ENCODE measurements at places on chromosomes 7 and 10.
A peak's percentile ranks its signal among the peaks of the same experiment; 100 is the strongest.

DNA sequence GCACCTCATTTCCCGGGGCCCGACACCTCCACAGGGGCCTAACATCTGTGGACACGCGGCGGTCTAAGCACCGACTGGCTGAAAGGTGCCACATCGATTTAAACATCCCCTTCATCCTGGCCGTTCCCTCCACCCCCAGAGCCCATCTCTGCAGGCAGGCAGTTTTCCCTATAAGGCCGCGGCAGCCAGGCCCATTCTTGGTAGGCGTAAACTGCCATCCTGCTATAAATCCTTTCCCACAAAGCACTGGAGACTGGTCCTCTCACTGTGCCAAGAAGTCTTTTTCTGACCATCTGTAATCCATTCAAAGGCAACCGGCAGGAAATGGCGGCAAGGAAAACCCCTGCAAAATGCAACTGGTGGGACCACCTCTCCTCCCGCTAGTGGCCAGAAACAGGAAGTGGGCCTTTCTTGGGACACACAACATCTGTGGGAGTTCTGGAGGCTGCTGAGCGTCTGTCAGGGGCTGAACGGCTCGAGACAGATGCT, 22.4 kb downstream of the ATXN7L1 start:
- no peak for DNase-seq

- DNase-seq: no peak
Observed at GRCh38 chr7:108711611-108712010, 141.9 kb downstream of the DNAJB9 start.

GRCh38 chr10:31864834-31865518, 63.7 kb downstream of the ARHGAP12 start:
- DNase-seq: no peak

- DNase-seq: no peak
Observed at GRCh38 chr7:24974026-24974832, 5.7 kb downstream of the OSBPL3 start.

DNA sequence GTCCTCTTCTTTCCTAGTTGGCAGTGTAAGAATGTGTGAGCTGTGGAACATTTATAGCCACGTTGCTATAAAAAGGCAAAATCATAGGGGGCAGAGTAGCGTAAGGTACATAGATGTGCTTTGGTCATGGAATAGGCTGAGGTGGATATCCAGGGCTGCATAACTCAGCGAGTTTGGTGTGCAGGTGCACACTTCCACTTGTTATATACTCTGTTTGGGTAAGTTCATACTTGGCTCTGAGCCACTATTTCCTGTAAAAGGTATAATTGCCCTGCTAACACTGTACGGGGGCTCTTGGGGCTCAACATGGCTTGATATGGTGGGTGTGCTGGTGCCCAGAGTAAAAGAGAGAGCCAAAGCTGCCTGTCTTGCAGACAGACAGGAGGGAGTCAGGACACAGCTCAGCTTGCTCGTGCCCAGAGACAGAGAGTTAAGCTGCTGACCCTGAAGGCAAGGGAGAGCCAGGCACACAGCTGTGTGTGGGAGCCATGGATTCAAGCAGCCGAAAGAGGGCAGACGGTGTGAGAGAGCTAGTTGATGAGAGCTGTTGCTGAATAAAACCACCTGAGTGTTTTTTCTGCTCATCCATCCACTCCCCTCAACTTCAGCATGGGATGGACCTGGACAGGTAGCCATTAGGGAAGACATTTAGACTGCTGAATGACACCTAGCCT, 126.7 kb downstream of the DKK1 start:
- DNase-seq: no peak

DNA sequence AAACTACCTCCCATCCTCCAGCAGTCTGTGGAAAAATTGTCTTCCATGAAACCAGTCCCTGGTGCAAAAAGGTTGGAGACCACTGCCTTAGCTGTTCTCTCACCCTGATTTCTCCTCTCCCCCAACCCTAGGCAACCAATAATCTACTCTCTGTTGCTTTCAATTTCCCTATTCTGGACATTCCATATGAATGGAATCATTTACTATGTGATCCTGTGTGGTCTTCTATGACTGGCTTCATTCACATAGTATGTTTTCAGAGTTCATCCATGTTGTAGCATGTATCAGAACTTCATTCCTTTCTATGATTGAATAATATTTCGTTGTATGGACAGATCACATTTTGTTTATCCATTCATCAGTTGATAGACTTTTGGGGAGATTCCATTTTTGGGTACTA, 38.3 kb upstream of the DLG5 start:
- DNase-seq: no peak

- no peak for DNase-seq
Observed at GRCh38 chr10:36345807-36346206, 703.7 kb upstream of the FZD8 start.

DNA sequence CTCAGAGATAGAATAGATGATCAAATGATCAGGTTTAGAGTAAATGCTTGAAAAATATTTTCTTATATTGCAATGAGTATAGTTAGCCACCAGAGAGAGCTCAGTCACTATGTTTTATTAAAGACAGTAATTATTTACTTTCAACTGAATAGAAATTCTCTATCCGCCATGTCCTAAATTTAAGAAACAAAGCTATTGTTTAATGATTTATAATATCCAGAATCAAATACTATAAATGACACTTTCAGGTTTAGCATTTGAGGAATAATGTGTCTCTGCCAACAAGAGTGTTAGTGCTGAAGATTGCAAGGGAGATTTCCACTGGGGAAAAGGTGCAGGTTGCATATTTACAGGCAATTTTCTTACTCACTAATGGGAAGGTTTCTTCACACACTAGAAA, 184.7 kb downstream of the DGKB start:
- DNase-seq: no peak

- no peak for DNase-seq
Observed at GRCh38 chr7:92226981-92227380, 18.7 kb downstream of the KRIT1 start.

- peak; percentile 3 for DNase-seq
Observed at GRCh38 chr7:42945821-42946626, 13.8 kb downstream of the MRPL32 start.

- no peak for DNase-seq
Observed at GRCh38 chr10:111479966-111480365, 403.1 kb downstream of the ADRA2A start.

DNA sequence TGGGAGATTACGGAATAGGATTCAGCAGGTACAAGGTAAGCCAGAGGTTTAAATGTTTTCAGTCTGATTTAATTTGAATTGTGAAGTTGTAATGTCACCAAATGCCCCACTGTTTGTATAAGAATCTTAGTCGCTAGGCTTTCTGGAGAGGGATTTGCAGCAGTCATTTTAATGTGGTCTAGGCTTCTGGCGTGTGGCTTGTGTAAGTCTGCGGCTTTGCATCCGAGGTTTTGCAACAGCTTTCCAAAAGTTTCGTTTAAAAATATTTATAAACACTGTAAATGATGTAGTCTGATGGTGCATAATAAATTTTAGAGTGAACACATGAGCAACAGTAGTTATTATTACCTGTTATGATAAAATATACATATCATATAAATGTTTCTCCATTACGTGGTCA, 26.1 kb upstream of the BHLHA15 start:
- DNase-seq: no peak

- DNase-seq: no peak
Observed at GRCh38 chr10:77176232-77176631, 461.4 kb downstream of the KCNMA1 start.
